Dermis blood vessel endothelial cell (primary cell): ENCODE measurements at places on chromosomes 3 and 15.

DNA sequence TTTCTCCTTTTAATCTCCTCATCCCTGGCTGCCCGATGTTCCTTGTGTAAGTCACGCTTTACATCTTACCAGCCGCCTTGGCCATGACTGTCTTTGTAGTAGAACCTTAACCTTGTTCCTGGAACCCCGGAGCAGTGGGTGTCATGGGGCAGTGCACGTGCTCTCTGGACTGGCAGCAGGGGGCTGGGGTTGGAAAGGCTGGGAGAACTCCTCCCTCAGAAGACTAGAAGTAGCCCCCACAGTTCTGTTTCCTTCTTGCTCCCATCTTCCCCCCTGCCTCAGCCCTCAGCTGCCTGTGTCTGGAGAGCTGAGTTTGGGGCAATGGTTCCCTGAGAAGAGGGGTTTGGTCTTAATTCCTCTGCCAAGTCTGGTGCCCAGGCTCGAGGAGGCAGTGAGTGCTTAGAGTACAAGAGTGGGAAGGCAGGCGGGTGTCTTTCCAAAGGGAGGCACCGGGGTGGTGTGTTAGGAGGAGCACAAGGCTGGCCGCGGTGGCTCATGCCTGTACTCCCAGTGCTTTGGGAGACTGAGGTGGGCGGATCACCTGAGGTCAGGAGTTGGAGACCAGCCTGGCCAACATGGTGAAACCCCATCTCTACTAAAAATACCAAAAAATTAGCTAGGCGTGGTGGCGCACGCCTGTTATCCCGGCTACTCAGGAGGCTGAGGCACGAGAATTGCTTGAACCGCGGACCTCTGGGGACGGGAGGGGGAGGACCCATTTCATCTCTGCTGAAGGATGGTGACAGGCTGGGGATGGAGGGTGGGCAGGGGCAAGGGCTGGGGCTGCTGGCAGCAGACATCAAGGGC lies 100.4 kb downstream of the VGLL4 start:
- no peak for DNase-seq

GRCh38 chr3:170982733-170983132 lies 43.8 kb downstream of the SLC2A2 start:
- no peak for DNase-seq

GRCh38 chr15:57216288-57216687 lies 160.0 kb upstream of the CGNL1 start:
- peak; percentile 69 for DNase-seq

DNA sequence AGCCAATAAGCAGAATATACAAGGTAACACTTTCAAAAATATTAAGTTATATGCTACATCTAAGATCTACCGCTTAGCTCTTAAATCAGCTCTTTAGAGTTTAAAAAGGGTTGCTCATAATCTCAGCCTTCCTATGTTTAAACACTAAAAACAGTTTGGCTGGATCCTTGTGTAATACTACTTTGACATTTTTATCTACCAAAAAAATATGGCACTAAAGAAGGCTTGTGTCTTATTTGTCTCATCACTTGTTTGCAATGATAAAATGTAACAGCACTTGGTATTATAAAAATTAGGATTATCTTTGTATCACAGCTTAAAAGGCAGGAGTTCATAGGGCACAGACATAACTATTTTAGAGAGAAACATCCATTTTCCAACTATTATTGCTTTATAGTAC lies 9.8 kb downstream of the ANKRD28 start:
- no peak for DNase-seq

DNA sequence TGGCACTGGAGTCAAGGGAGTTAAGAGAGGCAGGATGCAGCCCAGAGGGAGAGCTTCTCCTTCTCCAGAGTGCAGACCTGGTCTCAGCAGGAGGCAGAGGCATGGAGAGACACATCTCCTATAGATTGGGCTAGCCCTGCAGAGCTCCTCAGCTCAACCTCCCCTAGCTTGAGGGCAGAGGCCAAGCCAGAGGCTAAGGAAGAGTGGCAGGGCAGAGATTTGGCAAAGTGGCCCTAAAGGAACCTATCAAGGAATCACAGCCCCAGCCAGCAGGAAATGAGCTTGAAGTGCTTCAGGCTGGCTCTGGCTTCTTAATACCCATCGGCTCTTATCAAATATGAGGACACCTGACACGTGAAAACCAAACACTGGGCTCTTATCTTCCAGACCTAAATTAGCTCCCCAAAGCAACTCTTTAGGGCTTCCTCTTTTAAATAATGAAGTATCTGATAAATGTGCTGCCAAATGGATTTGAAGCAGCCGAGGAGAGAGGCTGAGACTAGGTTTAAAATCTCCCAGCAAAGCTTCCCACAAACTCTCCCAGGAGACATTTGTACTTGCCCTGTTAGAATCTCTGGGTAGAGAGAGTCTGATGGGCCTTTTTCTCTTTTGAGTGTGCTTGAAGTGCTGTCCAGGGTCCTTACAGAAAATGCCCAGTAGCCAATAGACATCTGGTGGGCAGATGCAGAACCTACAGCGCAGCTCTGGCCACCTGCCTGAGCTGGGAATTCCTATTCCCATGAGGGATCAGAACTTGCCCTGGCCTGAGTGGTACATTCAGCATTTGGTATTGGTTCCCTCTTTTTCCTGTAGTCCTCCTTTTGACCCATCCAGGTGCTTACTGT lies 271.4 kb downstream of the CLSTN2 start:
- no peak for DNase-seq

DNA sequence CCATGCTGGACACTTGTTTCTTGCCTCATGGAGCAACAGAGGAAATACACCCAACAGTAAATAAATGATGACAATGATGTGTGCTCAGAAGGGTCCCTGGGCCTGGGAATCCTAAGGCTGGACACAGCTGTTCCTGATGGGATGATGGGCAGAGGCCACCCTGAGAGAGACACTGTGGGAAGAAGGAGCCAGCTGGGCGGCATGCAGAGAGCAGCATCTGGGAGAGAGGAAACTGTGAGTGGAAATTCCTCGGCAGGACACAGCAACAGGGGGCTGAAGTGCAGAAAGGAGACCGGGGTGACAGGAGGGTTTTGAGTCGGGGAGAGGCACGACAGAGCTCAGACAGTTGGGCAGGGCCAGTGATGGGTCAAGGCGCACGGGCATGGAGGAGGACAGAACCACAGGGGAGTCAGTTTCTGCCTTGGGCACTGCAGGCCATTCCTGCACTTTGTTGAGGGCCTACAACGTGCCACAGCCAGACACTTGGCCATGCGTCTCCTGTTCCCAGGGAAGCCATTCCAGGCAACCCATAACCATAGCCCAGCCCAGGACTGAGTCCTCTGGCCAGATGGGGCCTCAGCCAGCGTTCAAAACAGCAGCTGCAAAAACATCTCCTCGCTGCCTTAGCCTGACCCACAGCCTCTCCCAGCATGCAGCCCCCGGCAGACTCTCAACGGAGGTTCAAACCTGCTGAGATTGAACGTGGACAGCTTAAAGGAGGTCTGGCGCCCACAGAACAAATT lies 36.7 kb upstream of the SLC6A1 start:
- DNase-seq, result no peak

GRCh38 chr3:18883571-18883970 lies 264.7 kb upstream of the KCNH8 start:
- DNase-seq, result no peak
